ENCODE measurements at places on chromosomes 6 and 20.
A peak's percentile ranks its signal among the peaks of the same experiment; 100 is the strongest.

DNA sequence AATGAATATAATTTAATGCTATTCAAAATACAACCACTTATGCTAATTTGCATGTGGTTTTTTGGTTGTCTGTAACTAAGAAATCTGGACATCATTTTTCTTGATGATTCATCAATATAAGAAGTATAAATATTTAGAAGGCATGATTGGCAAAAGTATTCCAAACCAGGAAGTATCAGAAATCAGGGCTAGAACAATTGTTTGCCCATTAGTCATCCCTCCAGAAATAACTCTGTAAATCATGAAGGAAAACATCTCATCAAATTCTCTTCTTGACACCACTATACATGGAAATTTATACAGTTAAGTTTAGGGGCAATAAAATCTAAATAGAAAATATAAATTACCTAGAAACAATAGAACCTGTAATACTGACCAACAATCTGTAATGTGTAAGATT is 554.7 kb upstream of the HS3ST5 start:
- DNase-seq: no peak

- no peak for DNase-seq
These were observed 146.5 kb downstream of the SYCP2 start for GRCh38 chr20:59786801-59787537.

- no peak for DNase-seq
These were observed 260.2 kb upstream of the IRAK1BP1 start for GRCh38 chr6:78607189-78607588.

- no peak for DNase-seq
These were observed 678.7 kb upstream of the ADGRB3 start for GRCh38 chr6:67956352-67956751.

GRCh38 chr20:51497542-51498467 is 44.7 kb downstream of the NFATC2 start:
- DNase-seq: peak; percentile 58

DNA sequence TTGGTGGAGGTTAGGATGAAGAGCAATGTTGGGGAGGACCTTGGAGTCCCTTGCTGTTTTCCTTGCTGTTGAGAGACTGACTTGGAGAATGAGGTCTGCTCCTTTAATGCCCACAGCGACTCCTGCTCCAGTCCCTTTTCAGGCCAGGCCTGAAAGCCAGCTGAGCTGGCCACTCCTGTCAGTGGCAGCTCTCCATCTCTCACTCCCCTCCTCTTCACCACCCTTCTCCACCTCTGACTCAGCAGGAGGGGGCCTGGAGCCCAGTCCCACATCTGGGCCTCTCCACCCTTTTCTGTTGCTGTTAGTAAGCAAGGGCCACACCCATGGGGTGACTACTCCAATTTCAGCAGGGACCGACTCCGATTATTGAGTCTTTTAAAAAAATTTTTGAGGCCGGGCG is 2.2 kb downstream of the SNX21 start:
- no peak for DNase-seq

DNA sequence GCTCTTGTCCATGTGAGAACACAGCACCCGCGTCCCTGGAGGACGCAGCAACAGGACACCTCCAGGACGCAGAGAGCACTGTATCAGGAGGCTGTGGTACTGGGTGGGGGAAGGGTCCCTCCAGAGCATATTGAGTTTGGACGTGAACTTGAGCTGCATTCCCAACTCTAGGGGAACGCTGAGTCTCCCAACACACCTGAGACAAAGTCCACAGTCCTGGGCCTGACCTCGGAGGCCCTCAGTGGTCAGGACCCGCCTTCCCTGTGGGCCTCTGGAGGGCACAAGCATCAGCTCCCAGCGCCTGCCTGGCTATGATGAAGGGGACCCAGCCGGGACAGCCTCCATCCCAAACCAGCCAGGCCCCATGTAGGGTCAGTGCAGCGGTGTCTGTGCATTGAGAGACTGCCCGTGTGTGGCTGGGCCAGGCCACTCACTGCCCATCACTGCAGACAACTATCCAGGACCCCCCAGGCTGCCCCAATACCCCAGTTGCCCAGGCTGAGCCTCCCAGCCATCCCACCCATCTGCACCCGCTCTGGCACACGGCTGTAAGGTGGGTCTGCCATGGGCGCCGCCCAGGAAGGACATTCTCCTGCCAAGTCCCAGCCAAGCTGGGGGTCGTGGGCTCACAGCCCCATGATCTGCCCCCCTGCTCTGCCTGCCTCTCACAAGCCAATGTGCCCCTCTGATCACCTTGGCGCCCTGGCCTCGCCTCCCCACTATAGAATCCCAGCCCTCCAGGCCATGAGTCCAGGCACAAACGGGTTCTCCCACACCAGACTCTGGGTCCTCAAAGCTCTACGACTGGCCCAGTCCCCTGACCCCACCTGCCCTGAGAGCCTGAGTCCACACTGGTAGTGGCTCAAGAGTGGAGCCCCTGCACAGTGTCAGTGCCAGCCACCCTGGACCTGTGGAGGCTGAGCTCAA is 115.7 kb downstream of the TAF4 start:
- DNase-seq: no peak

- no peak for DNase-seq
These were observed 46.4 kb upstream of the CST5 start for GRCh38 chr20:23925789-23926525.

- DNase-seq: no peak
These were observed 69.8 kb downstream of the DST start for GRCh38 chr6:56572788-56573471.

DNA sequence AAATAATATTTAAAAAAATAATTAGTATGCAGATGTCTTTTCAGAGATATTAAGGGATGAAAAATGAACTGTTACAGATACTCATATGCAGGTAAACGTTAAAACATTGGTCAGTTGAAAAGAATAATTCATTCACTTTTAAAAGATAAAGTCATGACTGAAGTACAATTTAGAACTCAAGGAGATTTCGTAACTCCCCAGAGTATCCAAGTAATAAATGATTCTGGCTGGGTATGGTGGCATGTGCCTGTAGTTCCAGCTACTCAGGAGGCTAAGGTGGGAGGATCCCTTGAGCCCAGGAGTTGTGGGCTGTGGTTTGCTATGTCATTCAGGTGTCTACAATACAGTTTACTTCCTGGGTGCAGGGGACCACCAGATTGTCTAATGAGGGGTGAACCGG is 122.3 kb upstream of the TMEM181 start:
- no peak for DNase-seq

- no peak for DNase-seq
These were observed 59.0 kb downstream of the PPP1R14C start for GRCh38 chr6:150201772-150202329.

- no peak for DNase-seq
These were observed 39.0 kb downstream of the BLOC1S5 start for GRCh38 chr6:8025191-8025590.

DNA sequence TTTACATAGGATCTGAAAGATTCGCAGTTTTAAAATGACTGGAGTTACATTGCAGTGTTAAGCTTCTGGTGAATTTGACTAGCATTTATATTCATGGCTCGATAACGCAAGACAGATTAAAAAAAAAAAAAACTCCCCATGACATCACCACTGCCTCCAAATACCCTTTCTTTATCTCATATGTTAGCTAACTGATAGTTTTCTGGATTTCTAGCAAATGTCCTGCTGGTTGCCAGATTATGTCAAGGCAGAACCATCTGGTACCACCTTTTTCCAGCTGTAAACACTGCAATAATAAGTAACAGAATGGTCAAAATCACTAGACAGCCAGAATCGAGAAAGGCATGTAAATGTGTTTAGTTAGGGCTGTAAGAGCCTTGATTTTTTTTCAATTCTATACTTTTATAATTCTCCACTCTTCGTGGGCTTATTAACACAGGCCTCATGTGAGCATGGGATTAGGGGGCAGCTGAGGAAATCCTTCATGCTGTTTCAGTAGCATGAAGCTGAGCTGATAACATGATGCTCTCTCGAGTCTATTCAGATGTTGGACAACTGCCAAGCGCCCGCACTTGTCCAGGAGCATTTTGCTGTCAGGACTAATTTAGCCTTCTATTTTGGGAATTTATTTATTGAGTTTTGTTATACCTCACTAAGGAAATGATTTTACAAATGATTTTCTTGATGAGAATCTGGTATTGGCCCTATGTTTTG is 166.0 kb upstream of the SCGN start:
- DNase-seq: no peak

DNA sequence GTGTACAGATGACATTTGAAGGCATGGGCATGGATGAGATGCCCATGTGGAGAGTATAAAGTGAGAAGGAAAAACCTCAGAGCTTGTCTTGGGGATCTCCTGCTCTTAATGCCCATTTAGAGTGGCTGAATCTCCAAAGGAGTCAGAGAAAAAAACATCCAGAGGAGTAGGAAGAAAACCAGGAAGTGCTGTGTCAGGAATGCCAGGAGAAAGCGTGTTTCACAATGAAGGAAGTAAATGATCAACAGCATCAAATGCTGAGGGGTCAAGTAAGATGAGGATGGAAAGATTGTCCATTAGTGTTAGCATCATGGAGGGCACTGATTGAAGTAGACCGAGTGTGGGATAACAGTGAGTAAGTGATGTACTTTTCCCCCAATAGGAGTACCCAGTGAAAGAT is 56.1 kb downstream of the FIG4 start:
- no peak for DNase-seq

GRCh38 chr6:127520066-127520465 is 931 bp upstream of the MTCL3 start:
- DNase-seq: peak; percentile 26

GRCh38 chr6:38234934-38235682 is 404.6 kb downstream of the BTBD9 start:
- no peak for DNase-seq

DNA sequence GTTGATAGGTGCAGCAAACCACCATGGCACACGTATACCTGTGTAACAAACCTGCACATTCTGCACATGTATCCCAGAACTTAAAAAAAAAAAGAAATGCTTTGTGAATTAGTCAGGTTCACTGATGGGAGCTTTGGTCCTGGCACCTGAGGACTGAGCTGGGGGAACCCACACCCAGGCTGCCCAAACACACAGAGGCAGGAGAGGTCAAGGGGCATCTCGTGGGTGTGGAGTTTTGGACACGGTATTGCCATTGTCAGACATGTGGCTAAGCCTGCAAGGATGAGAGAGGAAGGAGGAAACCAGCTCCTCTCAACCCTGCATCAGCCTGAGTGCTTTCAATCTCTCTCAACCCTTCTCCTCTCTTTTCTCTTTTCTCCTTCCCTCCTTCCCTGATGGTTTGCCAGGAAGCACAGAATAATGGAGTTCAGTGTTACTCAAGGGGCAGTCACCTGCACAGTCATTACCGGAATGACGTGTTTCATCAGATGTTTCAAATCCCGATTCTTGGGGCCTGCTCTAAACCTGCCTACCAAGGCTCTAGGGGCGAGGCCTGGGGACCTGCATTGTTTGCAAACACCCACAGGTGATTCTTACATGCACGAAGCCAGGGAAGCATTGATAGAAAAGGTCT is 89.9 kb upstream of the NEDD9 start:
- DNase-seq: no peak

GRCh38 chr20:62617711-62618483 is 24.4 kb upstream of the SLCO4A1 start:
- peak; percentile 69 for DNase-seq

- no peak for DNase-seq
These were observed 4.3 kb downstream of the SCUBE3 start for GRCh38 chr6:35218021-35218420.

DNA sequence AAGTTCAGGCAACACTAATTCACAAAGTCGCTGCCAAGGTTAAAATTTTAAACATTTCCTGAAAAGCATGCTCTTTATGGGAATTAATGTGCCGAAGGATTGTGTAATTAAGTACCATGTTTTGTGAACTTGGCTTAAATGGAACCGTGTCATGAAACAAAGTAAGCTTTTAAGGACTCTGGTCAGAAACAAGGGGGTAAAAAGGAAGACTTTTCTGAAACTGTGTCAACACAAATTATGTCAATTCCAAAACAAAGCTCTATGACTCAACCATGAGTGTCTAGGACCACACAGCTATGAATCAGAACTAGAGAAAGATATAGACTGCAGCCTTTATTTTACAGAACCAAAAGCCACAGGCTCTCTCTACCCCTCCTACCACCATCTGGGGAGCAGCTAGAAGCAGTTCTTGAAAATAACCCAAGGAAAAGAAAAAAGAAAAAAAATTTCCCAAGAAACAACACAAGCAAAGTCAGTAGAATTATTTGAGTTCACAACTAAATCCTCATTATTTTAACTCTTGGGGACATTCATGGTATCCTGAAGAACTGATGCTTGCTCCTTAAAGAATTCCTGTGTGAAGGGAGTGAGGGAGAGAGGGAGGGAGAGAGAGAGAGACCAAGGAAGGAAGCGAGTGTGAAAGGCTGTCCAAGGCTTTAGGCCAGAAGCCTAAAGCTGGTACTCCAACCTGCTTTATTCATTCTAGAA is 81.9 kb downstream of the ZMYND8 start:
- no peak for DNase-seq

DNA sequence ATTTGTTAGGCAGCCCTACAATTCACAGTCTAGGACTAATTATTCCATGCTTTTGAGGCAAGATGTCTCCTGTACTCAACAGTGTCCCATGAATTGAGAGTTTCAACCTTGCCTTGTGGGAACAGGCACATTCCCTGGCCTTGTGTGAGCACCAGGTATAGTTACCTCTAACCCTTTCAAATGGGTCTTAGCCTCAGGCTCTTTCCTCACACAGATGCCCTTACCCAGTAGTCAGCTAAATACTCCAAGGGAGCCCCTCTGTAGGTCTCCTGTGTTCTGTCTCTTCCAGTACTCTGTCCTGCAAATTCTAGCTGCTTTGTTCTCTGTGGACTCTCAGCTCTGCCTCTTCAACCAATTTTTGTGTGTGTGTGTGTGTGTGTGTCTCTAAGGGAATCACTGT is 135.3 kb downstream of the ZFAND3 start:
- no peak for DNase-seq

DNA sequence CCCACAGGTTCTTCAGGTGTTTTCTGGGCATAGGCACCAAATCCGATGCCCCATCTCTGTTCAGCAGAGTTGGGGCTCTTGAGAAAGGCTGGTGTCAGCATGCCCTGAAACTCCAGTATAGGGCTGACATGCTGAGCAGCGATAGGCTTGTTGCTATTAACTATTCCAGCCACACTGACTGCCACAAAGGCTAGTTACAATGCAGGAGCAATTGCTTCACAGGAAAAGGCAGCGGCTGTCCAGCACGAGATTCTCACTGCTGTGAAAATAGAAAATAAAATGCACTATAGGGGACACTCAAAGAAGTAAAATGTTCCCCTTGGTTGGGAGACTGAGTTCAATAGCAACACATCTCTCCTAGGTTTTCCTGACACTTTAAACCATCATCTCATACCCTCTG is 112.4 kb downstream of the BFSP1 start:
- DNase-seq: no peak

GRCh38 chr20:12306107-12306506 is 388.4 kb downstream of the BTBD3 start:
- DNase-seq: no peak

- DNase-seq: no peak
These were observed 205.3 kb upstream of the FOXA2 start for GRCh38 chr20:22789676-22790075.

- DNase-seq: no peak
These were observed 113.5 kb upstream of the PHACTR1 start for GRCh38 chr6:12602951-12603672.

- DNase-seq: no peak
These were observed 10.8 kb upstream of the CPNE5 start for GRCh38 chr6:36850021-36850420.

All from CD4-positive, alpha-beta T cell treated with Interleukin-21 for 1 hour (primary cell).